ENCODE measurements at places on chromosomes 6 and 20.

- no peak for DNase-seq
Observed at GRCh38 chr20:46371656-46372055, 34.8 kb downstream of the ELMO2 start.

- DNase-seq, result no peak
Observed at GRCh38 chr20:32354592-32355416, 3.3 kb upstream of the ASXL1 start.

DNA sequence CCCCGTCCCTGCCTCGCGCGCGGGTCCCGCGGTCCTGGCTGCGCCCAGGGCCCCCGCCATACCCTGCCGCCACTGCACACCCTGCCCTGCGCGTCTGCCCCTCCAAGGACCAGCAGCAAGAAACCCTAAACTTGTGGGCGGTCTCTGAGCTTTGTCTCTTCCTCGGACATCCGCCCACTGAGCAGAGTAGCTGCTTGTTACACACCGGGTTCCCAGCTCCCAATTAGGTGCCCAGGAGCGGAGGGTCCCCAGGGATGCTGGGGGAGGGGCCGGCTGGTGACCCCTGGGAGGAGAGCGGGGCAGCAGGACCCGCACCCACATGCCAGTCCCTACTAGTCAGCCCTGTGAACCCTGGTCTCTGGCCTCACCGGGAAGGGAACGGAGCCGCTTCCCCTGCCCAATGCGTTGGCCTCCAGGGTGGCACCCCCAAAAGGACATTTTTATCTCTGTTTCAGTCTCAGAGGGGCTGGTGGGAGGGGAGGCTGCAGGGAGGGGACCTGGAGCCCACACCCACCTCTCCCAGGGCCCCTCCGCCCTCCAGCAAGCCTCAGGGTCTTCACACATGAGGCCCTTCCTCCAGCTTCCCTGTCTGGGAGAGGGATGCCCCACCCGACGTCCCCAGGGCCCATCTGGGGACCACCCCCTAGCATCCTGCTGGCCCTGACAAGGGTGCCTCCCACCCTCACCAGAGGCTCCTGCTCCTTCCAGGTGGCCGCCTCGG lies 10.5 kb downstream of the STMN3 start:
- DNase-seq, result peak; percentile 70

DNA sequence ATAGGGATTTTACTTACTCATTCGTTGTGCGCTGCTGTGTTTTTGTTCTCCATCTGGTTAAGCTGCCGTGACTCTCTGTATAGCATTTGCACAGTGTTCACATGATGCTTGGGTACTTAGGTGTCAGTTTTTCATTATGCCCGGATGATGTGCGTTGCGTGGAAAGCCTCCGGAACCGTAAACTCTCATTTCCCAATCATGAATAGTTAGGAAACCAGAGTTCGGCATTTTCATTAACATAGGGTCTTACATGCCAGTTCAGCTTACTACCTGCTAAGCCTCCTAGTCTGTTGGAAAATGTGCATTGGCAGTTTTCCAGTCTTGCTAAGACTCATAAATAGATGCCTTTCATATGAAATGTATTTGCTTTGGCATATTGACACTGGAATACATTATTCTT lies 483.4 kb upstream of the FLRT3 start:
- DNase-seq, result no peak

GRCh38 chr6:37705239-37706051 lies 7.8 kb upstream of the MDGA1 start:
- peak; percentile 78 for DNase-seq

DNA sequence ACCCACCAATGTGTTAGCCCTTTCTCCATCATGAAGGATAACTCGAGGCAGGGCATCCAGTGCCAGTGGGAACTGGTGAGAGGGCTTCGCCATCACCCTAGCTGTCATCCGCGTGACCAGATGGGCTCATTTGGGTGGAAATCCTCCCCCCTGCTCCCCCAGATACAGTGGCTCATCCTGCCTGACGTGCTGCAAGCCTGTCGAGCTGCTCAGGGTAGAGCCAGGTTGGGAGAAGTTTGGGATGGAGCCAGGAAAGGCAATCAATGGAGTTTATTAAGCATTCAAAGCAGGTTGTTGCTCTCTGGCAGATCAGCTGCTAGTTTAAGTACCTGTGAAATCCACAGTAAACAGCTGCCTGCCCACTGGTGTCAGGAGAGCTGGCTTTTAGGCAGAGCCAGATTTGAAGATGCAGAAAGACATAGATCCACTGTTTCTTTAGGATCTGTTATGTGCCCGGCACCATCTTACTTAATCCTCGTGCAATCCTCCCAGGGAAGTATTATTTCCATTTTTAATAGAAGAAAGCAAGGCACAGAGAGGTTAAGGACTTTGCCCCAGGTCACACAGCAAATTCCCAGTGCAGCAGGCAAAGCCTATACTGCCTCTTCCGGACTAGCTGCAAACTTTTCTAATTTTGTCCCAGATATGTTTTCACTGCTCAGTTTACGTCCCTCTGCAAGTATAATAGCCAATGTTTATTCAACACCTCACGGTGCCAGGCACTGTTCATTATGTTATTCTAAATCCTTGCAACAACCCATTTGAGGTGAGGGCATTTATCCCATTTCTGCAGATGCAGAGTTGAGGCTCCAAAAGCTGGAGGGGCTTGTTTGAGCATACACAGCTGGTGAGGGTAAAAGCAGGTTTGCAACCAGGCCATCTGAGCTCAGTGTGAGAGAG lies 54.1 kb upstream of the KCNG1 start:
- DNase-seq, result no peak

DNA sequence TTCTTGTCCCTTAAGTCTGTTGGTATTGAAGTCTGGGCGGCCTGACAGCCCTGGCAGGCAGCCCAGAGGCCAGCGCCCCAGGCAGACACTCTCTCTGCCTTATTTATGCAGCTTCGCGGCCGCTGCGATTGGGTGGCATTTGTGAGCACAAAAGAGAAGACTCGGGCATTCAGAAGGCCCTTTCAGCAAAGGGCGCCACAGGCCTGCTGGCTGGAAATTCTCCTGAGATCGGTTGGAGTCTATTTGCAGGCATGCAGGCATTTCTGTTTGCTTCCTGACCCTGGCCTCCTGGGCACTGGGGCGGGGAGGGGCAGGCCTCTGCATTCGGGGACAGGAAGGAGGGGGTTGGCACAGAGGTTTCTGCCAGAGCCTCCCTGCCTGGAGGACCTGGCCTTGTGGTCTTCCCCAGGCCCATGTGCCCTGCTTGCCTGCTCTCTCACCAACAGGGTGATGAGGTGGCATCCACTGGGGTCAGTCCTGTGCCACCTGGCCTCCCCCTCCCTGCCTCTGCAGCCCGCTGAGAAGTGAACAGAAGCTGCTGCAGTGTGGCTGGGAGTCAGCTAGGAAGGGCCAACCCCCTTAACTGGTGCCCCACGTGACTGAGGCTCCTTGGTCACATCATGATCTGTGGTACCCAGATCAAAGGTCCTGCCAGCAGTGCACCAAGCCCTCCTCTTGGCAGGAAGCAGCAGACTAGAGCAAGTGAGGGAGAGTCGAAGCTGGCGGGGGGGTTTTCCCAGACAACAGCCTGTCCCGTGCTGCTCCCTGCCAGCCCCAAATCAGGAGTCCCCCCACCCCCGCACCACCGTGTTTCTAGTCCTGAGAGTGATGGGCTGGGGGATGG lies 16.6 kb upstream of the CCDC167 start:
- peak; percentile 30 for DNase-seq

DNA sequence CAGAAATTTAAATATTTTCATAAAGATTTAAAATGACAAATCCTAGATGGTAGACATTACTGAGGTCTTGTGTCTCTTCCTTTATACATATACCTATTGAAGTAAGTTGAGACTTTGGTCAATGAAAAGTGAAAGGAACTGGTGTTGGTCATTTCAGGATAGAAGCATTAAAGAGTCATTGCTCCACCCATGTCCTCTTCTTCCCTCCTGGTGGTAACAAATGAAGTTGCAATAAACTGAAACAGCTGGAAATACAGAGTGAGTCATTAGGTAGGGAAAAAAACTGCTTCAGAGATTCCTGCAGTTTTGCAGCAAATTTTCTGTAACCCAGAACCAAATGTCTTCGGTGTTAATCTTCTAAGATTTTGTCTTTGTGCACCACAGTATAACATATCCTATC lies 448.0 kb downstream of the EYS start:
- DNase-seq, result no peak

- no peak for DNase-seq
Observed at GRCh38 chr20:41293269-41294037, 24.1 kb downstream of the ZHX3 start.

DNA sequence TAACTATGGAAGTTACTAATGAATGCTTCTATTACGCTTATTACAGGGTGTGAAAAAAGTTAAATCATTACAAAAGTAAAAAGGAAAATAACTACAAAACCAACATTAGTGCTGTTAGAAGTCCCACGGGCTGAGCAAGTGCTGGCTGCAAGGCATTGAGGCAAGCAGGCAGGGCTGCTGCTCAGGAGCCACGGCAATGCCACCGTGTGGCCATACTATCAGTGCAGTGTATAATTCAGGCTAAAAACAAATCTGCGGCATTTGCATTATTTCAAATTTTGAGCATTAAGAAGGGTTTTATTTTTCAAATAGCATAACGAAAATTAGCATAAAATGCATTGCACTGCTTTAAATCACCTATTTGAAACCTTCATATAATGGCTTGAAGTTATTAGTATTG lies 17.1 kb downstream of the IFNGR1 start:
- peak; percentile 35 for DNase-seq

DNA sequence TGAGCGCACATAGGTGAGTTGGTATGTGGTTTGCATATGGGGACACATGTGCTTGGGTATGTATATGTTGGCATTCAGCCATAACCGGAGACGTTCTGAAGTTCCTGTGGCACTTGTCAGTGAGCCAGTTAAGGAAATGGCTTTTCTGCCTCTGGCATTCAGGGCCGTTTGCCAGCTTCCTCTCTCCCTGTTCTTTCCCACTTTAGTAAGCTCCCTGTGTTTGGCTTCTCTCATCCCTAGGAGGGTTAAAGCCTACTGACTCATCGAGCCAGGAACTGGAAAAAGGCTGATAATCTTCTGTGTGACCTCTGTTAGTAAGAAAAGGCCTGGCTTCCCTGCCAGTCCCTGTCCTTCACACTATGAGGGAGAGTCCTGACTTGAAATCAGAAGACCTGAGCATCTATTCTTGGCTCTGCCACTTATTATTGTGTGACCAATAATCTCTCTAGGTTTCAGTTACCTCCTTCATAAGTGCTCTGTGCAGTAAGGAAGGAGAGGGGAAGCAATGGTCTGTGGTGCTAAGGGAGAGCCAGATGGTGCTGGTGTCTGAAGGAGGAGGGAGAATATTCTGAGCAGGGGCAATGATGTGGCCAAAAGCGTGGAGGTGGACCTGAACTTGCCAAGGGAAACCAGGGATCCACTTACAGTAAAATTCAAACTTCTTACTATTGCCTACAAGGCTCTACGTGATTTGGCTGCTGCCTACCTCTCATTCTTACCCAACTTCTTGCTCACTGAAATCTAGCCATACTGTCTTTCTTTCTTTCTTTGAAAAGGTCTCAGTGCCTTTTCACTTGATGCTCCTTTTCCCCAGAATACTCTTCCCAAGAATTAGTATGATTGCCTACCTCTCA lies 31.4 kb downstream of the ACSS2 start:
- DNase-seq, result peak; percentile 46

DNA sequence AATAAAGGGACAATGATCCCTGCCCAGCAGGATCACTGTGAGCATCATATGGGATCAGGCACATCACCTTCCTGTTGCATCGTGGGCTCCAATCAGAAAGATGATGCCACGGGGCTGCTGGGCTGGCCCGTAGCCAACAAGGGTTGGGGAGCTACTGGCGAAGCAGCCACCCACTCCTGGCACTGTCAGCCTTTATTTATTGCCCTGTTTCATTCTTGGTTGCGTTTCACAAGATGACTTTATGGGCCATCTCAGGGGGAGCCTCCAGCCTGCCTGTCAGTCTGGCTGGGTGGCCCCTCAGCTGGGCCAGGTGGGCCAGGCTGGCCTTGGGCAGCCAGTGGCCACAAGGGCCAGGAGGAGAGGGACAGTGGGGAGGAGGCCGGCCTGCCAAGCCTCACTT lies 17.3 kb downstream of the VSTM2L start:
- no peak for DNase-seq

DNA sequence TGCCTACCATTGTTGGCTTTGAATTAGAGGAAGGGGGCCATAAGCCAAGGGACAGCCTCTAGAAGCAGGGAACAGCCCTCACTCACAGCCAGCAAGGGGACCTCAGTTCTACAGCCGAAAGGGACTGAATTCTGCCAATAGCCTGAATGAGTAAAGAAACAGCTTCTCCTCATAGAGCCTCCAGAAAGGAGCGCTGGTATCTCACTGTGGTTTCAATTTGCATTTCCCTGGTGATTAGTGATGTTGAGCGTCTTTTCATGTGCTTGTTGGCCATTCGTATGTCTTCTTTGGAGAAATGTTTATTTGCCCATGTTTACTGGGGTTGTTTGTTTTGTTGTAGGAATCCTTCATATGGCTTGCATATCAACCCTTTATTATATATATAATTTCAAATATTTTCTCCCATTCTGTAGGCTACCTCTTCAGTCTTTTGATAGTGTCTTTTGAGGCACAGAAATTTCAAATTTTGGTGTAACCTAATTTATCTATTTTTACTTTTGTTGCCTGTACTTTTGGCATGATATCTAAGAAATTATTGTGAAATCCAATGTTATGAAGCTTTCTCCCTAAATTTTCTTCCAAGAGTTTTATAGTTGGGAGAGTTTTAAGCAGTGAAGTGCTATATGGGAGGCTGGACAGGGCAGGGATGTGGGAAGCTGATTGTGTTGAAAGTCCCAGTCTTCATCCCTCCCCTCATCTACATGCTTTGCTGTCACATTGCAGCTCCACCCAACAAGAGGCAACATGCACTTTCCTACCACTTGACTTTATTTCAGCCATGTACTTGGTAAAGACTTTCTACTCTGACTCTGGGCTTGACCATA lies 82.3 kb upstream of the SHLD1 start:
- DNase-seq, result no peak

DNA sequence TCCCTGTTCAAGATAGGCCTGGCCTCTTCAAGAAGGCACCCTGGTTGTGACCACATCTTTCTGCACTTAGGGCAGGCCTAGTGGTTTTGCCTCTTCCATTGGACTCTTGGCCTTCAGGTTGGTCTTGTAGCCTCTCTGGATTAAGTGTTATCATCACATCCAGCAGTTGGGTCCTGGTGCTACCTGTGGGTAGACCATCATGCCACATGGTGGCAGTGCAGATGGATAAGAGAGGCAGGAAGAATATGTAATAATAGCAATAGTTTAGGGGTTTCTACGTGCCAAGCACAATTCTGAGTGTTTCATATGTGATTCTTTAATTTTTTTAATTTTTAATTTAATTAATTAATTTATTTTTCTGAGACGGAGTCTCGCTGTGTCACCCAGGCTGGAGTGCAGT lies 28.5 kb upstream of the SNRPB2 start:
- DNase-seq, result peak; percentile 20

GRCh38 chr6:157551041-157551832 lies 170.2 kb downstream of the ZDHHC14 start:
- DNase-seq, result no peak

- DNase-seq, result peak; percentile 19
Observed at GRCh38 chr6:163427498-163428254, 13.2 kb downstream of the QKI start.

GRCh38 chr6:123770247-123770949 lies 33.3 kb upstream of the NKAIN2 start:
- DNase-seq, result no peak

GRCh38 chr20:39871013-39871412 lies 818.0 kb downstream of the MAFB start:
- DNase-seq, result no peak

- DNase-seq, result no peak
Observed at GRCh38 chr6:116420341-116420740, 40.8 kb upstream of the CALHM6 start.
